ENCODE measurements at places on chromosomes 7 and 10. TPM values are rescaled to one million over a fixed set of nuclear protein-coding genes. Genes with fewer than 3 reads are reported as not detected.

The ANKRD1 gene
- total RNA-seq: 3.8 TPM

The LRRC17 gene
- 0.69 TPM for total RNA-seq

The PGAM2 gene
- total RNA-seq: not detected

The CTTNBP2 gene
- 15.1 TPM for total RNA-seq

The ATG9B gene
- not detected for total RNA-seq

The LIPN gene
- total RNA-seq: 1.4 TPM

The GFRA1 gene
- total RNA-seq: 64.7 TPM

The FRAT2 gene
- total RNA-seq: 12.2 TPM

The WNT8B gene
- total RNA-seq: not detected

The HMX2 gene
- not detected for total RNA-seq
